ENCODE measurements at places on chromosomes 6 and 20.

GRCh38 chr6:7728855-7729590 is 3.1 kb downstream of the BMP6 start:
- DNase-seq = no peak

DNA sequence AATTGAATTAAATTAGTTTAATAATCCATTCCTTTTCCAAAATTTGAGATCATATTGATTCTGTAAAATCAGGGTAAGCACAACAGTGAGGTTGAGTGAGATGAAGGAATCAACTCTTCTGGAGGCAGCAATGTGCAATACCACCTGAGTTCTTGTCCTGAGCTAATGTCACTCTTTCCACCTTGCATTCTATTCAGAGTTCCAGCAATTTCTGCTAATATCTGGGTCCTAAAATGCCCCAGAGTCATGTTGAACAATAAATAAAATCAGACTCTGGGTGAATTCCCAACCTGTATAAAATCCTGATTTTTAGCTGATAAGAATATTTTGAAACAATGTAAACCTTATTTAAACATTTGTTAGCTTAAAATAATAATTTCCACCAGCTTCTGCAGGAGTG is 590.8 kb upstream of the ADGRB3 start:
- no peak for DNase-seq

DNA sequence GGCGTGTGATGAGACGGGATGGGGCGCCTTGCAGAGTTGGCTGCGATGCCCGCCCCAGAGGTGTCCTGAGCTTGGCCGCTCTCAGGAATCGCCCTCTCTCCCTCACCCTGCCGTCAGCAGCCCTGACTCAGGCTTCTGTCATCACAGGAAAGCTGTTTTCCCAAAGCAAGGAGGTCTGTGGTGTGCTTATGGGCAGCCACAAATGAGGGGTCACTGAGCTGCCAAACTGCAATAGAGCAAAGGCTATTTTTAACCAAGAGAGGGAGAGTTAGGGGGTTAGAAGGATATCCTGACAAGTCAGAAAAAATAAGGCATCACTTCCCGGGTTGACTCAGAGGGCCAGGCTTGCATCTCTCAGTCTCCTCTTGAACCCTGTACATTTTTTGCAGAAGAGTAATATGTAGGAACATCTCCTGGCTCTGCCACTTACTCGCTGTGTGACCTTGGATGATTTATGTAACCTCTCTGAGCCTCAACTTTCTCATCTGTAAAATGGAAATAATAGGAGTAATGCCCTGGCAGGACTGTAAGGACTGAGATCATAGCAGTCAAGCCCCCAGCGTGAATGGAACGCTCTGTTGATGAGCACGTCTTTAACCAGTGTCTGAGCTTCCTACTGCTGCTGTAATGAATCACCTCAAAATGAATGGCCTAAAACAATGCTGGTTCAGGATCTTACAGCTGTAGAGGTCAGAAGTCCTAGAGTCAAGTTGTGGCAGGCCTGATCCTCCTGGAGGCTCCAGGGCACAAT is 181.9 kb downstream of the NFATC2 start:
- no peak for DNase-seq

DNA sequence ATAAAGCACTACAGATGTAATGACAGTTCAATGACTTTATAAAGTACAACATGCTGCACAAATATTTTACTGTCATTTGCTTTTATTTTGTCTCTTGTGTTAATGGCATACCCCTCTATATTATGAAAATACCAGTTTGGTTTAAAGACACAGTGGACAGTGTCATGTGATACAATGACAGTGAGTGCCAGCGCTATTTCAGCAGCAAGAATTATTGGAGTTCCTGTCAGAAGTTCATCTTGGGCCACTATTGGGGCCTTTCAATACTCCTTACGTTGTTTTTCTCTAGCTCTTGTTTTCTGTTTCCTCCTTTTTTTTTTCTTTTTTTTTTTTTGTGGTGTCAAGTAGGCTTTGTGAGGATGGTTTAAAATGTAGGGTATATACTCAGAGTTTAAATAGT is 232.5 kb downstream of the FARS2 start:
- DNase-seq = no peak

- no peak for DNase-seq
Observed at GRCh38 chr20:42179768-42180167, 561.6 kb upstream of the CHD6 start.

GRCh38 chr6:83226517-83226916 is 33.4 kb downstream of the RWDD2A start:
- DNase-seq = no peak

GRCh38 chr20:62114894-62115293 is 7.4 kb upstream of the LSM14B start:
- DNase-seq = no peak

DNA sequence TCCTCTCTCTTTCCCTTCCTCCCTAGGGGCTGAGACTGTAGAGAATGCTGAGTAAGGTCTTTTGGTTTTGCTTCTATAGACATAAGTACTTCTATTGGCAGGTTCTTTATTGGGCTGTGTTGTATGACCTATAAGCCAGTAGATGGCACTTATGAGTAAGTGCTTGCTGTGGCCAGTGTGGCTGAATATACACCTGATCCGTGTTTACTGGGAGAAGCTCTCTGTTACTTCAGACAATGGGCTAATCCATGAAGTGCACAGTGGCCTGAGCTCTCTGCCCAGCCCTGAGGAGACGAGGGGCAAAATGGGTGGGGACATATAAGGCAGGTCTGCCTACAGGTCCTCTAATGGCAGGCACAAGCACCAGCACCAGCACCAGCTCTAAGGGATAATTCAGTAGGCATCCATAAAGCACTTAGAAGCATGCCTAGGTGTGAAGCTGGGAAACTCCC is 610.3 kb downstream of the RNF144B start:
- no peak for DNase-seq

- no peak for DNase-seq
Observed at GRCh38 chr20:64096535-64096934, 10.8 kb downstream of the NPBWR2 start.
